GM04504 (cell line): ENCODE measurements at places on chromosomes 3 and 15.

DNA sequence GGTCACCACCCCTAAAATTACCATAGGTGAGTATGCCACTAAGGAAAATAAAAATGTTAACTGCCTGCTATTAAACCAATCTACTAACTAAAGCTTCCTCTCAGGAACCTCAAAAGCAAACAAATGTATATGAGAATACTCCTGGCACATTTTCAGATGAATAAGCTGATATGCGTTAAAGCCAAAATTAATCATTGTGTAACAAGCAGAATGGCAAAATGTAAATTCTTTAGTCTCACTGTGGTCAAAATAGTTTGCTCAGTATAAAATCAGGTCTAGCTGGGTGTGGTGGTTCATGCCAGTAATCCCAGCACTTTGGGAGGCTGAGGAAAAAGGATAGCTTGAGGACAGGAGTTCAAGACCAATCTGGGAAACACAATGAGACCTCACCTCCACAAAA lies 53.6 kb downstream of the SUMF1 start:
- DNase-seq, result no peak

- DNase-seq, result no peak
Measured at GRCh38 chr15:45146405-45146804, 16.6 kb downstream of the DUOX1 start.

DNA sequence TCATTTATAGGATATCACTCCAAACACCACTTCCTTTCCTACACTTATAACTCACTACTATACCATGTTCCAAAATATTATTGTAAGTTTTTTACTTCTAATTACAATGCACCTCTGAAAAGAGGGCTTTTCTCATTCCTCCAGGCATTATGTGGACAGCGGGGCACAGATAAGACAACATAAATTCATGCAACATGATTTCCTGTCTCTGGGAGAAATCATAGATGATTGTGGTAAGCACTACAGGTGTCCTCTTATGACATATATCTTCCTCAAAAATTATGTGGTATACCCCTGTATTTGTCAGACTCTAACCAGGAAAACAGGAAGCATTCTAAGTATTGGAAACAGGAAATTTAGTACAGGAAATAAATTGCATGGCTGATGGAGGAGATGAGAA lies 45.7 kb upstream of the INO80 start:
- no peak for DNase-seq

DNA sequence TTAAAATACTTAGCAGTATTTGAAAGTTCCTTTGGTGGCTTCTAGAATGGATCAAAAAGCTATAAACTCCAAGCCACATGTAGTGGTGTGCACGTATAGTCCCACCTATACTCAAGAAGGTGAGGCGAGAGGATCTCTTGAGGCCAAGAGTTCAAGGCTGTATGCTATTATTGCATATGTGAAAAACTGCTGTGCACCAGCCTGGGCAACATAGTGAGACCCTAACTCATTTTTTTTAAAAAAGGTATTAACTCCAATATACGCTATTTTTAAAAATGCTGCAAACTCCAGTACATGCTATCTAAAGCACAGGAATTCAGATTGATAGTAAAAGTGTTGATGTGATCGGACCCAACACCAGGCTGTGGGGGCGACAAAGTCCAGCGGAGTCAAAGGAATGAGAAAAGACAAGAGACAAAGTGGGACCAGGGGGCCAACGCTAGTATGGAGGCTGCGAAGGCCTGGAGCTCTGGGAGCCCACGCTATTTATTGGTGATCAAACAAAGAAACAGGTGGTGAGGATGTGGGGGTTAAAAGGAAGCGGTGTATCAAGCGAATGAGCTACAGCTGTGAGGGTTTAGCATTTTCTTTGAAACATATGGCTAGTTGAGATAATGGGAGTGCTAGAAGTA lies 66.6 kb downstream of the ARIH1 start:
- DNase-seq, result no peak

GRCh38 chr15:88699861-88700260 lies 61.0 kb downstream of the ISG20 start:
- DNase-seq, result no peak

DNA sequence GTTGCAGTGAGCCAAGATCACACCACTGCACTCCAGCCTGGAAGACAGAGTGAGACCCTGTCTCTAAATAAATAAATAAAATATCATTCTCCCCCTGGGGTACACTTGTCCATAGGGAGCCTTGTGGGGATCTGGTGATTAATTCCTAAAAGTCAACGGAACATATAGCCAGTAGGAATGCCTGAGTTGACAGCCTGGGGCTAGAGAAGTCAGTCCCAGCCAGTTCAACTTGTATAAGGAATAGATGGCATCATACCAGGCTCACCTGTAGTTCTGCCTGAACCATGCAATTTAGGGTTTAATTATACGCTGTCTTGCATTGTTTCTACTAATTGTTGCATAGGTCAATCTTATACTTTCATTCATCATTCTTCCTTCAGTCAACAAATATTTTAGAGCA lies 5.9 kb upstream of the BOC start:
- DNase-seq, result no peak

GRCh38 chr3:46318207-46318927 lies 35.5 kb upstream of the CCR2 start:
- no peak for DNase-seq

DNA sequence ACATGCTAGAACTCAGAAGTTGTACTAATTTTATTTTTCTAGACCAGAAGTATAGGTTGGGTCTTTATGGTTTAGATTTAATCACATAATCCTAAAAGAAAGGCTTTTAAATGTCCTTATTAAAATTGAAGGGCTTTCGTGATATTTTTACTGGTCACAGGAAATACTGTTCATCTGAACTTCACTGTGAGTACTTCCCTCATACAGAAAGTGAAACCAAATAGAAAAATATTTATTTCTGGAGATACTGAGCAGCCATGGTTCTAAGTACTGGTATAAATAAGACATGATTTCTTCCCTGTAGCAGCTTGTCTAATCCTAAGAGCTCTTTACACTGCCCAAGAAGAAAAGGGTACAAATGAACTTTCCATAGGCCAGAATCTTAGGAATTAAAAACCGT lies 2.0 kb downstream of the SNRK start:
- DNase-seq, result no peak

GRCh38 chr15:41822957-41823356 lies 4.9 kb upstream of the JMJD7 start:
- no peak for DNase-seq

GRCh38 chr3:149215515-149215914 lies 6.1 kb downstream of the CP start:
- no peak for DNase-seq

- DNase-seq, result no peak
Measured at GRCh38 chr3:79664455-79664854, 103.3 kb downstream of the ROBO1 start.

- DNase-seq, result no peak
Measured at GRCh38 chr3:50193286-50193685, 1.9 kb downstream of the GNAT1 start.

DNA sequence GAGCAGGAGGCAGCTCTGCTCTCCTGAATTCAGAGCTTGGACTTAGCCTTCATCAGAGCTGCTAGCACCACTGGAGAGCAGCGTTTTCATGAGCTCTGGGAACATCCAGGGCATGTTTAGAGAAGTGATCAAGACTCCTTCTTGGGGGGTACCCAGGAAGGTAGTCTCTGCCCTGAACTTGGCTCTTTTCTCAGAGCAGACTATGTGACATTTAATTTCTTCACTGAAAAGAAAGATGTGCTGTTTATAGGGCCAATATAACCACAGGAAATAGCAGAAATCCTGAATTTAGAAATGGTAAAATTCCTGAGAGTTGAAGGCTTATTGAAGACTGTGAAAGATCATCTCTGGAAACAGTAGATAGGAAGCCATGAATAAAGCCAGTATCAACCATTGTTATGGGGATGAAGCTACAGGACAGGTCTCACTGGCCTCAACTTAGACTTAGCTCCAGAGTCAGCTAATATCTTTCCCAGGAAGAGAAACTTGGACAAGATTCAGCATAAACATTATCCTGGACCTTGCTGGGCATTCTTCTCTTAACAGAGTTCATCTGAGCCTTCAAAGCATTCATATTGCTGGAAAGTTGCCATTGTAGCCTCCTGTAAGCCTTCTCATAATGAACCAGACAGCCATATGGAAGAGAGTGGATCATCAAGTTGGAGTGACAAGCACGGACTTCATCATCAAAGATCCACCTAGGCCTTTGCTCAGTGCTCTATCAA lies 386.6 kb upstream of the THBS1 start:
- DNase-seq, result no peak

GRCh38 chr3:25849091-25849490 lies 59.2 kb downstream of the OXSM start:
- DNase-seq, result no peak

DNA sequence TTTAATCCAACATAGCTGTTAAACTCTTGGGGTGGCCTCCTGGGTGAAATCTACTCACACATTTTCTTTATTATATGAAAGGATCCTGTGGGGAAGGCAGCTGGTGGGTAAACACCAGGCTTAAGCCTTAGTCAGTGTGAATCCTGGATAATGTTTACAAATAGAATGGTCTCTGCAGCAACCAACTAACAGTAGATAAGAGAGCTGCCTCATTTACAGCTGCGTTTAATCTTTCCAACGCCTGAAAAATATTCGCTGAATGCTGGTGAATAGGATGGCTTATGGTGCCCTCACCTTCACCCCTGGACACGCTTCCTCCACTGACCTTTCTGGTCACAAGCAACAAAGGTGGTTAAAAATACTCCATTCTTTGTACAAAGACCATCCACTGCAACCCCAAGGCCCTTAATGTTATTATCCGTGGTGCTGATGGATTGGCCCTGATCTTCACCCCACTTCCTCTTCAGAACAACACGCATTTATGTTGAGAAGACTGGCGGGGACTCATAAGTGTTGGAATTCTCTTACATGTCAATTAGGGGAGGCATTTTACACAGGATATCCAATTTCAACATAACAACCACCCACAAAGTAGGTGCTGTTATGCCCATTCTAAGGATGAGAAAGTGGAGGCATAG lies 120.0 kb upstream of the FRMD4B start:
- no peak for DNase-seq

DNA sequence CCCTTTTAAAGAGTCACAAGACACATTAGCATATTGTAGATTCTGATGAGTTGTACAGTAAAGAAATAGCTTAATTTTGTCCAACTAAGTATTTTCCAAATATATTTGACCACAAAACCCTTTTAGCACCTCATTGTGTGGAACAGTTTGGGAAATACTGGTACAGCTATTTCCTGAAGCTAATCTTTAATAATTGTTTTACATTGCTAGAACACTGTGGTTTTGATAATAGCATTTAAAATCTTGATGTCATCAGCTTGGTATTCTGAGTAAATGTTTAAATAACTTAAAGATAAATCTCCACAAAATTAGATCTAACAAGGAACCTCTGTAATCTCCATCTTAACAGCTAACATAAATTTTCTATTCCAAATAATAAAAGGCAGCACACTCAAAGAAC lies 140.0 kb upstream of the MLF1 start:
- DNase-seq, result no peak

GRCh38 chr3:98966434-98966833 lies 64.9 kb upstream of the DCBLD2 start:
- no peak for DNase-seq

- DNase-seq, result no peak
Measured at GRCh38 chr3:166223120-166223519, 385.9 kb upstream of the BCHE start.

DNA sequence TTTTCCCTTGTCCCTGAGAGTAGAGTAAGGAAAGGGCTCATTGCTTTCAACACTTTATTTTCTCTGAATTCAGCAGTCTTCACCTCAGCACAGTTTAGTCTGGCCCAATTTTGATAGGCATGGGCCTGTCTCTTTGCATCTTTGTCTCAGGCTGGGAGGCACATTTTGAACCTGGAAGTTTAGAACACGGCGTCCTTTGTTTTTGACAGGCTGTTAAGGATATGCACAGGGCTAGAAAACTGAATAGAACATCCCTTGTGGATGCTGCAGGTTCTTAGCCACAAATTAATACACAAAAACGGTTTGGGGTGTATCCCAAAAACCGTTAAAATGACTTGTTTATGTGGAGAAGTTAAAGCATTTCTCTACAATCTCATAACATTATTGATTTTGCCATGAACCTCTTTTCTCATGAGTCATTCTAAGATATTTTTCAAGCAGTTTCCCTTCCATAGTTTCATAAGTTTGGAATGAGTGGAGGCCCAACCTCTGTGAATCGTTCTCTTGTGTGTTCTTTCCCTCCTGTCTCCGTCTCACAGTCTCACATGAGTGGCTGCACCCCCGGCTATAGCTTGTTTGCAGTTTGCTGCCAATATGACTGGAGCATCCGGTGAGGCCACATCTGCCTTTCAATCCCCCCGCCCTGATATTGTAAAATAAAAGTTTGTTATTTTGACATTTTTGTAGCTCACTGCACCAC lies 192.9 kb upstream of the EIF1B start:
- DNase-seq, result peak; percentile 40

DNA sequence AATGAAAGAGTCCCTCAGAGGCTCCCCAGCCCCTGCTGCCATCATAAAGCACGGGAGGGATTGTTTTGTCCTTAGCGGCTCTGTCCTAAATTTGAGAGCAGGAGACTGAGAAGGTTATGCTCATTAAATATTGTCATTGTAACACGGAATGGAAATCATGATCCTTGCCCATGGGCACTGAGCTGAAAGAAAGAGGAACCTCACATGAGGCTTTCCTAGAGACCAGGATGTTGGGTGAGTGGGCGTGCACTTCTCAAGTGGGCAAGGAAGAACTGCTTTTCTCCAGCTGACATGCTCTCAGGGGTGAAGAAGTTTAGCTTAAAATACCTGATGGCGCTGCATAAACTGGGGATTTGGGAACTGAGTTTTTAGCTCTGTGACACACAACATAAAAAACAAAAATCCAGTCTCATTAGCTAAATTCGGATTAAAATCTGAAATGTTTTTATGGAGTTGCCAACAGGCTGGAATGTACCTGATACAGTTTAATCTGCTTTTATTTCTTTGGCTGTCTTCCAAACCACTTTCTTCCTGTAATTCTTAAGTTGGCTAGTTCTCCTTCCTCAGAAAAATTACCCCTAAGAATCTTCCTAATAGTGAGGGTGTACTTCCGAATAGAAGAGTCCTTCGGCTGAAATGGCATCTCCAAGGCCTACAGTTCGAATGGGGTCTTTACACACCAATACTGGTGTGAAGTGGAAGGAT lies 31.7 kb downstream of the ADPGK start:
- no peak for DNase-seq

DNA sequence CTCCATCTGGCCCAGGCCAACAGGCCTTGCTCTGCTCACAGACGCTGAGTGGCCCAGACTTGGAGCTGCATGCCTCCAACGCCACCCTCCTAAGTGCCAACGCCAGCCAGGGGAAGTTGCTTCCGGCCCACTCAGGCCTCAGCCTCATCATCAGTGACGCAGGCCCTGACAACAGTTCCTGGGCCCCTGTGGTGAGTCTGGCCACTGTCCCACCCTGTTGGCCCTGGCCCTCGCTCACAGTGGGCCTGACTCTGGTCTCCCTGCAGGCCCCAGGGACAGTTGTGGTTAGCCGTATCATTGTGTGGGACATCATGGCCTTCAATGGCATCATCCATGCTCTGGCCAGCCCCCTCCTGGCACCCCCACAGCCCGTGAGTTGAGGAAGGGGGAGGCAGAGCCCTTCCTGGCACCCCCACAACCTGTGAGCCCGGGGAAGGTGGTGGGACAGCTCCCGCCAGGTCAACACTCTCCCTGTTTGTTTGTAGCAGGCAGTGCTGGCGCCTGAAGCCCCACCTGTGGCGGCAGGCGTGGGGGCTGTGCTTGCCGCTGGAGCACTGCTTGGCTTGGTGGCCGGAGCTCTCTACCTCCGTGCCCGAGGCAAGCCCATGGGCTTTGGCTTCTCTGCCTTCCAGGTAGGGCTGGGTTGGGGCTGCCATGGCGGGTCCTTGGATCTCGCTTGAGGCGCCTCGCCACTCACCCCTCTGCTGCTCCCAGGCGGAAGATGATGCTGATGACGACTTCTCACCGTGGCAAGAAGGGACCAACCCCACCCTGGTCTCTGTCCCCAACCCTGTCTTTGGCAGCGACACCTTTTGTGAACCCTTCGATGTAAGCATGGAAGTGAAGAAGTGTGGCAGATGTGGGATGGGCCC lies 10.0 kb downstream of the NT5DC2 start:
- no peak for DNase-seq
